ENCODE measurements at places on chromosomes 6 and 20.

DNA sequence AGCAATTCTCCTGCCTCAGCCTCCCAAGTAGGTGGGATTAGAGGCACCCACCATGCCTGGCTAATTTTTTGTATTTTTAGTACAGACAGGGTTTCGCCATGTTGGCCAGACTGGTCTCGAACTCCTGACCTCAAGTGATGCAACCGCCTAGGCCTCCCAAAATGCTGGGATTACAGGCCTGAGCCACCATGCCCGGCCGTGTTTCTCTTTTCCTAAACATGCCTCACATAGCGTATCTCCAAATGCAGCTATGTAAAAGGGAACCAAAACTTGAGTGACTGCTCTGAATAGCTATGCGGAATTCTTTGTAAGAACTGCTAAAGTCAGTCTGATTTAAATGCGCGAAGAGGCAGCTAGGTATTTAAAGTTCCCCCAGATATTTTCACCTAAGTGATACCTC is 20.5 kb downstream of the BPIFA2 start:
- DNase-seq = no peak

DNA sequence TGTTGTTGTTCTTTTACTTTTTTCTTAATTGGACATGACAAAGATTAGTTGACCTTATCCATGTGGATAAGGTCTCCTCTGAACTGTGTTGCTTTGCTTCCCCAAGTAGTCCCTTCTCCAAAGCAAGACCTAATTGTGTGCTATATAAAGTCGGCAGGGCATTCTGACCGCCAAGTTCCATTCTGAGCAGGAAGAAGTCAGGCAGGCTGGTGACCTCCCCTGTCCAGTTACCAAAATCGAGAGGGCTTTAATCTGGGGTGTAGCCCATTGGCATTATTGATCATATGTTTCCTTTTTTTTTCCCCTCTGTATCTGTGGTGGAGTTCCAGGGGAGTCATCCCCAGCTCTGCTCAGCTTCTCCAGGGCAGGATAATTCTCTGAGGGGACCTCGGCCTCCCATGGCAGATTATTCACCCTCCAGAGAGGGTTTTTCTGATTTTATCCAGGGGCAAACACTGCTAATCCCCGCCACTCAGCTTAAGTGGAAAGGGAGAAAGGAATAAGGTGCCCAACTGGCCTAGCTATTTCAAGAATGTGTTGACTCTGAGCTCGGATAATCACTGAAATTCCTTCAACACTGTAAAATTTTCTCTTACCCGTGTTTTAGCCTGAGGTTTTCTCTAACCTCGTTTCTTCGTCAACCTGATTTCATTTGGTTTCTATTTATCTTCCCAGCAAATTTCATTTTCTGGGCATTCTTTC is 71.8 kb upstream of the L3MBTL3 start:
- no peak for DNase-seq

DNA sequence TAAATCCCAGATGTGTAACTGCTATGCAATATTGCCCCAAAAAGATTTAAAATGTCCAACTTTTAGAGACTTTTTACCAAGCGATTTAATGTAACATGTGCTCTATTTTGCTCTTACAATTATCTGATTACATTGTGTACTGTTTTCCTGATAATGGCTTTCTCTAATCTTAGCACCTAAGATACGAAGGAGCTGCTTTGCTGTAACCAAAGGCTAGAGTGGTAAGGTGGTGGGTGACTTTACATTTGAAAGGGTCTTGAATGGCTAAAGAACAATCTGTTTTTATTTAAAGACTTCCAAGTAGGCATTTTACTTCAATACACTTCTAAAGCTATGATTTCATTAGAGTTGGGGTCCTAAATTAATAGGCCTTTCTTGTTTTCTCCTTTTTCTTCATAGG is 1201.6 kb upstream of the MAP3K7 start:
- DNase-seq = no peak

DNA sequence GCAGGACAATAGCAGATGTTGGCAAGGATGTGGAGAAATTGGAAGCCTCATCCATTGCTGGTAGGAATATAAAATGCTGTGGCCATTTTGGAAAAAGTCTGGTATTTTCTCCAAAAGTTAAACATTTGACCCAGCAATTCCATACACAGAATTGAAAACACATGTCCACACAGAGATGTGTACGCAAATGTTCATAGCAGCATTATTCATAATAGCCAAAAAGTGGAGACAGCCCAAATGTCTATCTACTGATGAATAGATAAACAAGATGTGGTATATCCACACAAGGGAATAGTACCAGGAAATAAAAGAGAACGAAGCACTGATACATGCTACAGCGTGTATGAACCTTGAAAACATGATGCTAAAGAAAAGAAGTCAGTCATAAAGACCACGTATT is 40.5 kb downstream of the CFAP61 start:
- no peak for DNase-seq

- DNase-seq = no peak
These were observed 374.9 kb upstream of the FLRT3 start for GRCh38 chr20:14712302-14712739.

DNA sequence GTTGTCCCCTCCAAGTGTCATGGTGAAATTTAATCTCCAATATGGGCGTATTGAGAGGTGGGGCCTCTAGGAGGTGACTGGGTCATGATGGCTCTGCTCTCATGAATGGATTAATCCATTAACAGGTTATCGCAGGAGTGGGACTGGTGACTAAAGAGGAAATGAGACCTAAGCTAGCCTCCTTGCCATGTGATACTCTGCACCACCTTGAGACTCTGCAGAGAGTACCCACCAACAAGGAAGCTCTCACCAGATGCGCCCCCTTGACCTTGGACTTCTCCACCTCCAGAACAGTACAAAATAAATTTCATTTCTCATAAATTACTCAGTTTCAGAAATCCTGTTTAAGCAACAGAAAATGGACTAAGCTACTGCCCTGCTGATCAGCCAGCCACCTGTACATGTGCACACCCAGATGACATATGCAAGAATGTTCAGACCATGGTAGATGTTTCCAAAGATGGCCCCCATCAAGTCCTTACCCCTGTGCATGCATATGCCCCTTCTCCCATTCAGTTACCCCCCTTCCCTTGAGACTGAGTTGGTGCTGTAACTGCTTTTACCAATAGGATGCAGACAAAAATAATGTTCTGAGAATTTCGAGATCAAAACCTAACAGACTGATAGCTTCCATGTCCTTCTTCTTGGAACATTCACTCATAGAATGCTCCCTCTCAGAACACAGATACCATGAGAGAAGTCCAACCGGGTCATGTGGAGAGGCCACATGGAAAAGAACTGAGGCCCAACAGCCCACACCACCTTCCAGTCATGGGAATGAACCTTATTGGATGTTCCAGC is 28.4 kb downstream of the MAP3K5 start:
- no peak for DNase-seq

- no peak for DNase-seq
These were observed 38.3 kb downstream of the SLC22A23 start for GRCh38 chr6:3418496-3419060.

- no peak for DNase-seq
These were observed 89.0 kb upstream of the DTNBP1 start for GRCh38 chr6:15751721-15752350.

- DNase-seq = no peak
These were observed 167.3 kb downstream of the GRM4 start for GRCh38 chr6:33978412-33979150.

- DNase-seq = peak; percentile 37
These were observed 1.7 kb downstream of the AMD1 start for GRCh38 chr6:110876170-110876773.

DNA sequence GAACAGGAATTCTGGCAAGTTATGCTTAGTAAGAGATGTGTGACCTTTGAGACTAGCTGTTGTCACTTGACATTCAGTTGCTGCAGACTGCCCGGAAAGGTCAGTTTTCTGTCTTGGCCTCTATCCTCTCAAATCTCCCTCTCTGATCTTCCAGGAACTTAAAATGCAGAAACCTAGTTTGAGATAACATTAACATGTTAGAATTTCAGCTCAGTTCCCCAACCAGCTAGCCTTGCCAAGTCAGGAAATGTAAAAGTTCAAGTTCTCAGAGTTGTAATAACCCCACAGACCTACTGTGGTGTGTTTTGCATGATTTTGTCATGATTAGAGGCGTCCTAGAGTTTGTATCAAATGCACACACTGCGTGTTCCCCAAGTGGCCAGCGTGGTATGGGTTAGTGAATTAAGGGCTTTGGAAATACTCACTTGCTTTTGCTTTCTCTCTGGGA is 46.6 kb downstream of the DUSP22 start:
- no peak for DNase-seq

GRCh38 chr6:125503181-125503580 is 201.4 kb upstream of the HDDC2 start:
- no peak for DNase-seq

- DNase-seq = no peak
These were observed 846 bp downstream of the ZSCAN31 start for GRCh38 chr6:28335040-28335563.

DNA sequence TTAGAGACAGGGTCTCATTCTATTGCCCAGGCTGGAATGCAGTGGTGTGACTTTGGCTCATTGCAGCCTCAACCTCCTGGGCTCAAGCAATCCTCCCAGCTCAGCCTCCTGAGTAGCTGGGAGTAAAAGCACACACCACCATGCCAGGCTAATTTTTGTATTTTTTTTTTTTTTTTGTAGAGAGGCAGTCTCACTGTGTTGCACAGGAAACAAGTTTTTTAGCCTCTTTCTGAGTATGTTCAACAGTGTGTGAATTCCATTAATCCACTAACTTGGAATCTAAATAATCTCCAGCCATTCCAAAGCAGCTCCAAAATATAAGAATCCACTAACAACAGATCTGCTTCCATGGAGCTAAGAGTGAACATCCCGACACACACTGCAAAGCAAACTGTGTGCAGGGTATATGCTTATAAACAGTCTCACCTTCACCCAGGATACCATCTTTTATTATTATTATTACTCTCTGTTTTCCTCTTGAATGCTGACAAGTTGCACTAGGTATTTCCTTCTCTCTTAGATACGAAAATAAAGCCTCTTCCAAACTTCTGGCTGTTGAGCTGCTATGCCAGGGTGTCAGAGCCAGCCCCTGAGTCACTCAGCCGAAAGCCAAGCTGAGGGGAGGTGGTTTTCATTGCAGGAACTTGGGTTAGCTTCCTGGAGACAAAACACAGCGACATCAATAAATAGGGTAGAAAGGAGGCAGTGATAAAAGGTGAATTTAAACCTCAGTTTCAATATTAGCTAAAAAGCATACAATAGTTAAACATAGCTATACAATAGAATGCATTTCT is 264.9 kb downstream of the HIVEP2 start:
- DNase-seq = no peak

GRCh38 chr20:504632-505075 is 38.9 kb downstream of the CSNK2A1 start:
- DNase-seq = no peak

- no peak for DNase-seq
These were observed 136.5 kb downstream of the ELOVL4 start for GRCh38 chr6:79810871-79811270.

DNA sequence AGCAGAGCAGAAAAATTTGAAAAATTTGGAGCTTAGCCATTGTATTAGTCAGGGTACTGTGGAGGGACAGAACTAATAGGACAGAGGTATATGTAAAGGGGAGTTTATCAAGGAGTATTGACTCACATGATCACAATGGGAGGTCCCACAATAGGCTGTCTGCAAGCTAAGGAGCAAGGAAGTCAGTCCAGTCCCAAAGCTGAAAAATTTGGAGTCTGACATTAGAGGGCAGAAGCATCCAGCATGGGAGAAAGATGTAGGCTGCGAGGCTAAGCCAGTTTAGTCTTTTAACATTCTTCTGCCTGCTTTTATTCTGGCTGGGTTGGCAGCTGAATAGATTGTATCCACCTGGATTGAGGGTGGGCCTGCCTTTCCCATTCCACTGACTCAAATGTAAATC is 82.0 kb downstream of the SMPDL3A start:
- DNase-seq = no peak

DNA sequence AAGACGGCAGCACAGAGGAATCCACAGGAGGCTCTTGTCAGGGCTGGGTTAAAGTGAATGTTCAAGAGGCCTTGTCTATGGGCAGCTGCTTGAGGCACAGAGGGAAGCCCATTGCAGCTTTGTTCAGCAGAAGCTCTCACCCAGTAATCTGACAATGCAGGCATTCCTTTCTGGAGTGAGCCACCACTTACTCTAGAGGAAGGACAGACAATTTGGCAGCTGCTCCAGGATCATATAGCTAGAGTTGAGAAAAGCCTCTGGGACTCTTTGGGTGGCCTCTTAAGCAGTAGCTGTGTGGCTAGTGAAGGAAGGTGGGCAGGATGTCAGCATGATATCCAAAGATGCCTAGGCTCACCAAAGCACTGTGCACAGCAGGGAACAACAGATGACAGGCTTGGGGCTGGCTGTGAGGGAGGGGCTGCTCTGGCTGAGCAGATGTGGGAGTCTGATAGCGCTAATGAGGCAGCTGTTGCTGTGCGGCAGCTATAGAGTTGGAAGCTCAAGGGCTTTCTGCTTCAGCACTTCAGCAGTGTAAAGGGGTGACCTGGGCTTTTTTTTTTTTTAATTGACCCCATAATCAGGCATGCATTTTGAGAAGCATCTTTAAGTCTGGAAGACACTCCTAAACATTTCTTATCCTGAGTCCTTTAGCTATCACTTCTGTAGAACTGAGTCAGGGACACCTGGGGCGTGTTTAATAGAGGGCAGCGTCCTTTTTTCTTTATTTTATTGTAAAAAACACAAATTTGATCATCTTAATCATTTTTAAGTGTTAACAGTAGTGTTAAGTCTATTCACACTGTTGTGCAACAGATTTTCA is 27.2 kb downstream of the CMTR1 start:
- DNase-seq = no peak

DNA sequence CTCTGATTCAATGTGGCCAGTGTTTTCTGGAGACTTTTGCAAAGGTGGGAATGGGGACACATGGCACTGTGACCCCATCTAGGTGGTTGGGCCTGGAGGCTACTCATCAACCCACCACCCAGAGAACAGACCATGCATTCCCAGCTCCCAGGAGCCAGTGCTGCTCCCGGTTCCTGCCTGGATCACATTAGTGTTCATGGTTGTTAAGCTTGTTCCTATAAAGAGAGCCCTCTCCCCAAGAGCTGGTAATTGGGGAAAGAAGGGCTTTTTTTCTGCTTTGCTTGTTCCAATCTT is 102.0 kb downstream of the PHACTR3 start:
- no peak for DNase-seq

GRCh38 chr20:16761305-16761829 is 13.2 kb downstream of the OTOR start:
- DNase-seq = no peak

GRCh38 chr6:25628471-25629197 is 23.4 kb upstream of the SCGN start:
- no peak for DNase-seq

DNA sequence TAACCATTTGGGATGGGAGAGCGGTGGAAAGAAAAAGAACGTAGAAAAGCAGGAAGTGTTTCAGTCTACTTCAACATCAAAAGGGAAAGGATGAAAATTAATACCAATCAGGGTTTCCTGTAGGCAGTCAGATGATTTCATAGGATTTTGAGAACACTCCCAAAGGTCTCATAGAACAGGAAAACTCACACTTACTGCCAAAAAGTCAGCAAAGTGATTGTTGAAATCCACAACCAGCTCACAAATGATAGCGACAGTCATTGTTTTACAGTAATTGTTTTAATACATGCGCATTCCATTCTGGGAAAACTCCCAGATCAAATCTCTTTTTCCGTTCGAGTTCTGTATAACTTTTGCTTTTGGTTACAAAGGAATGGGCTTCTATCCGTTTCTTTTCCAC is 5.3 kb upstream of the CNKSR3 start:
- no peak for DNase-seq

GRCh38 chr6:21102201-21102600 is 491.4 kb upstream of the SOX4 start:
- DNase-seq = no peak
